ENCODE measurements at places on chromosomes 13 and 19.

GRCh38 chr19:45021971-45022370 lies 16.9 kb upstream of the CLASRP start:
- DNase-seq, result no peak

GRCh38 chr19:51320280-51320657 lies 8.8 kb downstream of the IGLON5 start:
- peak; percentile 8 for DNase-seq

- DNase-seq, result no peak
These were observed at the start of gene FCAR for GRCh38 chr19:54873990-54874389. Gene FCAR (plus strand): TSS chr19:54874235. CDS start chr19:54874290, 55 bp downstream.

DNA sequence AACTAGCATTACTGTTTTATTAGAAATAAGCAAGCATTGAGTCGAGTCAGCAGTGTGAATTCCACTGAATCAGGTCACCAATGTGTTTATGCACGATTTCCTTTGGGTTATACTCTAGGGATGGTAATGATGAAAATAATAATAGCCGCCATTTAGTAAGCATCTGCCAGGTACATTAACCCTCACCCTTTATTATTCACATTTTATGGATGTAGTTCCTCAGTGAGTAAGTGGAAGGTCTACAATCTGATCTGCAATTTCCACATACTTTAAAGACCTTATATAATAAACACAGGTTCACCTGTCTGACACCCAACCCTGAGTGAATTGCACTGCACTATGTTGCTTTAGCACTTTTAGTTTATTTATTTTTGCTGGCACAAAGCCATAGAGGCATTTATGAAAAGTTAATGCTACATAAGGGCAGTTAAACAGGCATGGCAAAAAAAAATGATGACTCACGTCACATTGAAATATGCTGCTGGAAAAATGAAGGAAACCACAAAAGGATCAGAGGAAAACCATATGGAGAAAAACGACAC lies 122.4 kb downstream of the TRPC4 start:
- DNase-seq, result peak; percentile 75

DNA sequence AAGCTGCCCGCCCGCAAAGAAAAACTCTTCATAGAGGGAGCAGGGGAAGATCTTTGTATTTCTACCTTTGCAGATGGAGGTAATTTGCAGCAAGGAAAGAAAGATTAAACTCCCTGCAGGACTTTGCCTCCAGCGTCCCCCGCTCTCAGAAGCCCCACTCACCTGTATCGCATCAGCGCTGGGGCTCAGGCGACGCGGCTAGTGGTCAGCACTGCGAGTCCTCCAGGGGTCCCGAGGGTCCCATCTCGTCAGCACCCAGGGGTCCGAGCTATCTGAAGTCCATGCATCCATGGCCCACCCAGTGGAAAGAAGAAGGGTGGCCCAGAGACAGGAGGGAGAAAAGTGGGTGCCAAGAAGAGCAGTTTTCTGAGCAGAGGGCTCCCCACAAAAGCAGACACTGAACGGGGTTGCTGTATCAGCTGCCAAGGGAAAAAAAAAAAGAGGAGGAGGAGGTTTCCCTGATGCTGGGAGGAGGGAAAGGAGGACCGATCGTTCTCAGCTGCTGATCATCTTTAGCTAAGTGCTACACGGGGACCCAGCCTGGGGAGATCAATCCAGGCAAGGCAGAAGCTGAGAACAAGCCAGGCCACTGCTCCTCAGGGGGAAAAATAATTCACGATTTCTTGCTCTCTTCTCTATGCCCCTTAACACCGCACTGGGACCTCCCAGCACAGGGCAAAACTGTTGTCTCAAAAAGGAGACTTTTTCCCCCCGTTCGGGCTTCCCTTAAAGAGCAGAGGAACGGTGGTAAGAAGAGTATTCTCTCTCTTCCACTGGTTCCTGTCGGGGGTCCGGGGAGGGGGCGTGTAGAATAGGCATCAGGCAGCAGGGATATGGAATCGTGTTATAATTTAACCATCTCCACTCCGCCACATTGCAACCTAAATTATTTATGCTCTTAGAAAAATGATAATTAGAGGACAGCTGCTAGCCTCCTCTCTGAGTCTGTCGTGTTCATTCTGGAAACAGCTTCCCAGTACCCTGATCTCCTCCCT lies 117.7 kb upstream of the CACNA1A start:
- DNase-seq, result no peak

DNA sequence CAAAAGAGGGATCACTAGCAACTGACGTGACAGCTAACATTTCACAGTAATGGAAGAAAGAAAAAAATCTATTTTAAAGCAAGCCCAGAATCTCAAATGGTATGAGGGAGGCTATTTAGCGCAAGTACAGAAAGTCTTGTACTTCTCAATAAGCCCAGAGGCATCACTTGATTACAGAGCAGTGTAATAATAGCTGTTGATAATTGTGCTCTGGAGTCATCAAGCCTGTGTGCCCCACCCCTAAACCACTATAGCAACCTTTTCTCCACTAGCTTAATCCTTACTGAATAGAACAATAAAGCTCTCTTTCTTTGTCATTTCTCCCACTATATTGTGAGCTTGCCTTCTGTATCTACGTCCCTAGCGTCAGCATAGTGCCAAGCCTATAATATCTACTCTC lies 56.6 kb downstream of the FREM2 start:
- DNase-seq, result no peak

DNA sequence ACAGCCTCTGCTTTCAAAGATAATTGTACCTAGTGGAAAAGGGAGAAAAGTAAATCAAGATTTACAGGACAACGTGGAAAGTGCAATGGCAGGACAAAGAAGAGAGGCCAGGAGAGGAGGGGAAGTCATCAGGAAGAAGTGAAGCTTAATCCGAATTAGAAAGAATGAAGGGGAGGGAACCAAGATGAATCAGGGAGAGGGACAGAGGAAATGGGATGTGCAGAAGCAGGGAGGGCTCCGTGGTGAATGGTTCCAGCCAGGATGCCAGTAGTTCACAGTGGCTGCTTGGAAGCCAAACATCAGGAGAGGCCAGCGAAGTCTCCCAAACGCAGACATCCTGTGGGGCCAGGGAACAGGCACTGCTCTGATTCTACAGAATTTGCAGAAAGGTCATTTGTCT lies 144.4 kb downstream of the LIG4 start:
- DNase-seq, result no peak

GRCh38 chr19:15379999-15380647 lies 536 bp upstream of the AKAP8 start:
- DNase-seq, result peak; percentile 23

DNA sequence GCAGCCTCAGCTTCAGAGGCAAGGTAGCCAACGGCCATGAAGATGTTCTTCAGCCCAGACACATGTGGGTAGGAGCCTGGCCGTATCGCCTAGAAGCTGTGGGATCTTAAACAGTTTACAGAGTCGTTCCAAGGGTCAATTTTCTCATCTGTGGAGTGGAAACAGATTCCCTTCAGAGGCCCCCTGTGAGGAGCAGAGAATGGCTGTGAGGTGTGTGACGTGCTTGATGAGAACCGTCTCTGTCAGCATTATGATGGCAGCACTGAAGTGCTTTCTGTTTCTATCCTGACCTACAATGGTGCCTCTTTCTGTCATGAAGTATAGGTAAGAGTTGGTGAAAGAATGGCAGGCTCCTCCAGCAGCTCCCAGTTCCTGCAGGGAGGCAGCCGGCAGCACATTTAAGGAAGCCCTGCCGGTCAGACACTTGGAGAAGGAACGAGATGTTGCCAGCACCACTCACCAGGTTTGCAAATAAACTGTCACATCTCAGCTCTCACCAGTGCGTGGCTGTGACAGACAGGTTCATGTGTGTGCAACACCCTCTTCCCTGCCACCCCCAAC lies 277.3 kb downstream of the FOXO1 start:
- DNase-seq, result no peak

DNA sequence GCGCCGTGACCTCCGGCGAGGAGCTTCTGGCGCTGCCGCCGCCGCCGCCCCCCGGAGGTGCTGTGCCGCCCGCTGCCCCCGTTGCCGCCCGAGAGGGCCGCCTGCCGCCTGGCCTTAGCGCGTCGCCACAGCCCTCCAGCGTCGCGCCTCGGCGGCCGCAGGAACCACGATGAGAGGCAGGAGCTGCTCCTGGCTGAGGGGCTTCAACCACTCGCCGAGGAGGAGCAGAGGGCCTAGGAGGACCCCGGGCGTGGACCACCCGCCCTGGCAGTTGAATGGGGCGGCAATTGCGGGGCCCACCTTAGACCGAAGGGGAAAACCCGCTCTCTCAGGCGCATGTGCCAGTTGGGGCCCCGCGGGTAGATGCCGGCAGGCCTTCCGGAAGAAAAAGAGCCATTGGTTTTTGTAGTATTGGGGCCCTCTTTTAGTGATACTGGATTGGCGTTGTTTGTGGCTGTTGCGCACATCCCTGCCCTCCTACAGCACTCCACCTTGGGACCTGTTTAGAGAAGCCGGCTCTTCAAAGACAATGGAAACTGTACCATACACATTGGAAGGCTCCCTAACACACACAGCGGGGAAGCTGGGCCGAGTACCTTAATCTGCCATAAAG lies 4.8 kb downstream of the PDX1 start:
- no peak for DNase-seq

DNA sequence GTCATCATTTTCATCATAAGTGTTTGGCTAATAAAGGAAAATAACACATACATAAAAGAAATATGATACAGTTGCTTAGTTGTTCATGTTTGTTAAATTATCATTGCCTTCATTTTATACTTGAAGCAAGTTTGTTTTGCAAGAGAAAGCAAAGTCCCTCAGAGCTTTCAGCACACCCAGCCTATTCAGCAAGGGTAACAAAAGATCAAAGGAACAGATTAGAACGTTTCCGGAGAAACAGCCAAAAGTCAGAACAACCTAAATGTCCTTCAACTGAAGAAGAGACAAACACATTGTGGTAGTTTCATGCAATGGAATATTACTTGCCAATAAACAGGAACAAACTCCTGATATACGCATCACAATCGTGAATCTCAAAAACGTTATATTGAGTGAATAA lies 380.7 kb downstream of the MZT1 start:
- no peak for DNase-seq

DNA sequence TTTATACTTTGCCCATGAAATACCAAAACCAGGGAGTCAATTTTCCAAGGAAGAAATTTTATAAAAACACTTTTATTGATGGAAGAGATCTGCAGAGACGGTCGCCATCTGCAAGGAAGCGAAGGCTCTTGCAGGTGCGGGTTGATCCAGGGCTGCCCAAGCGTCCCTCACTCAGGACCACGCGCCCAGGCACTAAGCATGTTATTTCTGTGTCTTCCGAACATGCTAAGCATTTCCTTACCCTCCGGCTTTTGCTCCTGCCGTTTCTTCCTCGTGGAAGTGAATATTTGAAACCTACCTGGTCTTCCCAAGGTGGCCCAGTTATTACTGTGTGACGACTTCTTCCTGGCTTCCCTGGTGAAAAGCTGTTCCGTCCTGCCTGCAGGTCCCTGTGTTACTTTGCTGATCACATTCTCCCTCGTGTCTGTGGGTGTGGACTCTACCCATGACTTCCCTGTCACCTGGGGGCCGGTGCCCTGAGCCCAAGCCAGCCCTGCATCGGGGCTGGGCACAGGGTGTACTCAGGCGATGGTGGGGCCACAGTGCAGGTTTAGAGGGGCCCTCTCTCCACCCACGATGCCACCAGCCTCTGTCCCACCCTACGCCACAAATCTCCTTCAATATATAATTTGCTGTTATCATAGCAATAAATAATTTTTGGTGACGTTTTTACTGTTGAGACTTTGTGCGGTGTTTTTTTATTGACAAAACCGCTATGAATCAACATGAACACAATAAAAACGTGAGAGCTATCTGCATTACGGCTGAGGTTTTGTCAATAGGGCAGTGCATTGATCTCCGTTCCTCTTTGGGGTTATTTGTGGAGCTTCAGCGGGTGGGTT lies 119.4 kb downstream of the URI1 start:
- no peak for DNase-seq

DNA sequence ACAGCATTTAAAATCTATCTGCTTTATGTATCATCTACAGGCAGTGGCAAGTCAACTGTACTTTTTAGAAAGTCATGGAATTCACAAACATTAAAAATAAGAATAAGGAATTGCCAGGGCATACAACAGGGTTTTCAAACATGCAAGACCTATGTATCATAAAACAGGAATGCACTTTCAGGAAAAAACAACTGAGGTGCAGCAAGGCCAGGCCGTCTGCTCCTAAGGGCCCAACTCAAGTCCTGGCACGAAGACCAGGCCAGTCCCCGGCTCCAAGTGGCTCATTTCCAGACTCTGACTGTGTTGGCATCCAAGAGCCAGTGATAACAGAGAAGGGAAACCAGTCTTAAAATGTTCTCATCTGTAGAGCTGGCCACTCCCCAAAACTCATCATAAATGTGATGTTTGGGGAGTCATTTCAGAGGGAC lies 7.1 kb downstream of the RFX2 start:
- peak; percentile 87 for DNase-seq

GRCh38 chr19:17865364-17866311 lies 5.9 kb downstream of the RPL18A start:
- DNase-seq, result no peak

DNA sequence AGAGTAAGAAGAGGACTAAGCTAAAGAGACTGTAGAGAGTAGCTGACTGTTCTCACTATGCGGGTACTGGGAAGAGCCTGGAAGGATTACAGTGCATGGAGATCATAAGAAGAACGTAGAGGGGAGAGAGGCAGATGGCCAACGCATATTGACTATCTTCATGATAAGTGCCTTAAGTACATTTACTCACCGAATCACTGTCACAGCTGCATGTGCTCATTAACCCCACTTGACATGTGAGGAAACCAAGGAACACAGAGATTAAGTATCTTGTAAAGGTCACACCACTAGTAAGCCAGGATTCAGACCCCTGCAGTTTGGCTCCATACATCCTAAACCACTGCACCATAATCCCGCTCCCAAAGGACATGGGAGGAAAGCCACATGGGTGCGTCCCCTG lies 34.1 kb downstream of the SMAD9 start:
- no peak for DNase-seq

GRCh38 chr19:2230033-2230531 lies 6.0 kb downstream of the PLEKHJ1 start:
- no peak for DNase-seq

GRCh38 chr19:4467835-4468234 lies 4.3 kb upstream of the HDGFL2 start:
- DNase-seq, result no peak

DNA sequence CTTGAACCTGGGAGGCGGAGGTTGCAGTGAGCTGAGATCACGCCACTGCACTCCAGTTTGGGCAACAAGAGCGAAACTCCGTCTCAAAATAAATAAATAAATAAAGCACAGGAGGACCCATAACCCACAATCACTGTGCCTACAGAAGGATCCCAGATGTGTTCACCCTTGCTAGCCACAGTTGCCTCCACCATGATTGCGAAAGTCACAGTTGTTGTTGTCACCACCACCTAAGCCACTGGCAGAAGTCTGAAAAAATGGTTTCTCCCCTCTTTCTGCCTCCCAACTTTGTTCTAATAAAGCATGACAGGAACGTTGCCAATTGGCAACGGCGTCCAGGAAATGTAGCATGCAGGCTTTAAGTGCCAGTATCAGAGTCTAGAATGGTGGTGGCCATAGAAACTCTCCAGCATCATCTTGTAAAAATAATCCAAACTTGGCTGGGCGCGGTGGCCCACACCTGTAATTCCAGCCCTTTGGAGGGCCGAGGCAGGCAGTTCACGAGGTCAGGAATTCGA lies 2.2 kb upstream of the EPS15L1 start:
- DNase-seq, result no peak

- DNase-seq, result peak; percentile 13
These were observed 1399.4 kb downstream of the EFNB2 start for GRCh38 chr13:105135852-105136615.

- no peak for DNase-seq
These were observed 2.2 kb upstream of the WTIP start for GRCh38 chr19:34479396-34479795.

GRCh38 chr13:55361141-55361540 lies 1779.6 kb upstream of the PRR20A start:
- DNase-seq, result no peak
